ENCODE measurements at places on chromosomes 6 and 20.

DNA sequence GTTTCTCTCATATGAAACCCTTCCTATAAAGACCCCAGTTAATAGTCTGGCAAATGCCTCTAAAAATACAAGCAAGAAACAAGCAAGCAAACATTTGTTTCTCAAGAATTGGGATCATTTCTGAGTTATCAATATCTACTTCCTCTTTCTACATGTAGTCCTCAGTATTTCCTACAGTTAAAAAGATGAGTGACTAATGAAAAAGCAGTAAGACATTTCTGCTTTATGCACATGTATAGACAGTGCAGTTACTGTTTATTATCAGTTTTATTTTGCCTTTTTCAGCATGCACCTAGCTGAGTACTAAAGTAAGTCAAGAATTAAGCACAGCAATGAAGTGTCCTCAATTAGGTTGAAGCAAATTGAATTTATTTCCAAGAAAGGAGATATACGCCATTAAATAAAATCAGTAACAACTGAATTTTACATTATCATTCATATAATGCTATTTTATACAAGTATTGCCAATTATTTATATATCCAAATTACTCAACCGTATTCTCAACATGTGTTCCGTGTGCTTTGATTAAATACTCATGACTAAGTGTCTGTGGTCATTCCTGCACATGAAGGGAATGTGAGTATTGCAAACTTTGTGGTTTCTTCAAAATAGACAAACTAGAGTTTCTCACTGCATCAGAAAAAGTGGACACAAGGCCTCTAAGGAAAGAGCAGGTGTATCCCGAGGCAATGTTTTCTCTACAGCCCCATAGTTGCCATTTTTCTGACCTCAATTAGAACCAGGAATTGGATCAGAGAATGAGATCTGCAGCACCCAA, 159.3 kb upstream of the MARCKS start:
- DNase-seq = no peak

GRCh38 chr20:46650575-46651090, 626 bp downstream of the SLC13A3 start:
- DNase-seq = no peak

- no peak for DNase-seq
Observed at GRCh38 chr6:40669343-40669742, 82.2 kb upstream of the LRFN2 start.

DNA sequence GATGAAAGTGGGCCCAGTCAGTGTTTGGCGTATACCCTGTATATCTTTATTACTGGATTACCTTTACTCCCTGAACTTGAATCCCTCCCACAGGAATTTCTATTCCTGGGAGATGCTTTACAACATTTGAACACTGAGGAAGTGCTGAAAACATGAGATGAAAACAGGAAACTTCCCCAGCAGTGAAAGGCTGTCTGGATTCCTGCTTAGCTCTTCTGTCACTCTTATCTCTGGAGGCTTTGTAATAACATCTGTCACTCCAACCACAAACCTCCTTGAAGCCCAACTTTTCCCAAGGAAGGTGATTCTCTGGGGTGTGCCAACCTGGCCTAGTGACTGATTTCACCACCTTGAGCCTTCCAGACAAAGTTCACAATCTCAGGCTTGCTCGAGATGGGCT, 264.5 kb upstream of the BMP2 start:
- no peak for DNase-seq

- DNase-seq = no peak
Observed at GRCh38 chr6:147825848-147826247, 317.4 kb downstream of the SAMD5 start.

GRCh38 chr6:142374965-142375733, 73.3 kb downstream of the ADGRG6 start:
- no peak for DNase-seq

DNA sequence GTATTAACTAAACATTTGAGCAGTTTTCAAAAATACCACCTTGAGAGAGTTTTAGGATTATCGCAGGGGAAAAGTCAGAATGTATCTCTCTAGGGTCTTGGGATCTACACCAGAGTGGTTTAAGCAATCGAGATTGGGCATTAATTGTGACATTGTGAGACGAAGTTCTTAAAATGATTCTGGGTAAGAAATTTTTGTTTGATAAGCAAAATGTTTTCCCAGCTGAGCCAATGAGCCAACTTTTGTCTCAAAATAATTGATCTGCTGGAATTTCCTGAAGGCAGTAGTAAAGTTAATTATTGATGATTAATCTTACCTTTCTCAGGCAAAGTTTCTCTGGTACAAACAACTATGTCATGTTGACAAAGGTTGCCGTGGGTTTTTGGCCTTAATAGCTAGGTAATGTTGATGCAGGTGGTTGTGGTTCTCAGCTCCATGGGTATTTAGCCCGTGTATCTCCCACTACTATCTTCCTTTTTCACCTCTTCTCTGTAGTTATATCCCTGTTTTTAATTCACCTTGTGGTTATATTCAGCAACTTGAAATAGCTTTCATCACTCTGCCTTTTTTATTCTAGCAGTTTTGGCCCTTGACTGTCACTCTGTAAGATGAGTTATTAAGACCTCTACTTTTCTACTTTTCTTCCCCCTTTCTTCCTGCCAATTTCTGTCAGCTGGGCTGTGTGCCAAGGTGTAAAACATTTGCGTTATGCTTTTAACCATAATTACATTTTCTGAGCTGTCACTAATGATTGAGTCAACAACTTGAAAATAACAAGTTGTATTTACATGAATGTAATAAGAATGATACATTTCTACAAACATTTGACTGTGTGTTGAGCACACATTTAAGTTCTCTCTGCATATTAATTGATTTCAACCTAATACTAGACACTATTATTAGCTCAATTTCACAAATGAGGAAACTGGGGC, 368.3 kb upstream of the BTBD3 start:
- no peak for DNase-seq

DNA sequence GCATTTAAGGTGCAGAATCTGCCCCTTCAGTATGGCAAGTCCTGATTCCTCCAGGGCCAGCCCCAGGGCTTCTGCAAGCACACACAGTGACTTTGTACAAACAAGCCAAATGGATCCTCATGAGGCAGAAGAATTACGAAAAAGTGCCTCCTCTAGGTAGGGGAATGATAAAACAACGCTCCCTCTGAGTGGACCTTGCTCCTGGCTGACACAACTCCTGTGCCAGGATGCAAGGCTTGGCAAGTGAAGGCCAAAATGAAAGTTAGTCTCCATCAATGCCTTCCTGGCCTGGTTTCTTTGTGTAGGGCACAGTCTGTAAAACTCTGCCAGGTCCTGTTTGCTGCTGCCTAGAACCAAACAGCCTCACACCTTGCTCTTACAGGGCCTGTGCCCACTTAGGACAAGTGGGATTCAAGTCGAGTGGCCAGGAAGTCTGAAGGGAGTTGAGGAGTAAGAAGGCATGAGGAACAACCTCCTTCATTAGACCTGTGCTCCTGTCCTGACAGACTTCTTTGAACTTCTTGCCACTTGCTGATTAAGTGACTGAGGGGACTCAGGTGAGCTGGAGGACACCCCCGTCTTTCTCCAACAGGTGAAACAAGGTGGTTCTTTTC, 417.1 kb downstream of the CDC5L start:
- DNase-seq = no peak

DNA sequence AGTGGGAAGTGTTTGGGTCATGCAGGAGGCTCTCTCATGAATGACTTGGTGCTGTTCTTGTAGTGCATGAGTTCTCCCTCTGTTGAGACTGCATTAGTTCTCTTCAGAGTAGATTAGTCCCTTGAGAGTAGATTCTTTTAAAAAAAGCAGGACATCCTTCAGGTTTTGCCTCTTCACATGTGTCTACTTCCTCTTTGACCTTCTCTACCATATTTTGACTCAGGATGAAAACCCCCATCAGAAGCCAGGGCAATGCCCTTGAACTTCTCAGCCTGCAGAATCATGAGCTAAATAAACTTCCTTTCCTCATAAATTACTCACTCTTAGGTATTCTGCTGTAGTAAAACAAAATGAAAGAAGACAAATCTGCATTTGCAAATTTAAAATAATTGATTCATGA, 170.3 kb downstream of the CD109 start:
- no peak for DNase-seq

- no peak for DNase-seq
Observed at GRCh38 chr6:40280231-40280630, 306.9 kb downstream of the LRFN2 start.

- DNase-seq = no peak
Observed at GRCh38 chr6:16723826-16724225, 37.4 kb downstream of the ATXN1 start.

DNA sequence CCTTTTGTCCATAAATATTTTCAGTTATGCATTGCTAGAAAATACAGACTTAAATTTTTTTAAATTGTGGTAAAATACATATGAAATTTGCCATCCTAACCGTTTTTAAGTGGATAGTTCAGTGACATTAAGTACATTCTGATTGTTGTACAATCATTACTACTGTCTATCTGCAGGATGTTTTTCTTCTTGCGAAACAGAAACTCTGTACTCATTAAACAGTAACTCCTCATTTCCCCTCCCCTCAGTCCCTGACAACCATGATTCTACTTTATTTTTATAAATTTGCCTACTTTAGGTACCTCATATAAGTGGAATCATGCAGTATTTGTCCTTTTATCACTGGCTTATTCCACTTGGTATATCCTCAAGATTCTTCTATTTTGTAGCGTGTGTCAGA, 21.3 kb downstream of the TAF11 start:
- no peak for DNase-seq

DNA sequence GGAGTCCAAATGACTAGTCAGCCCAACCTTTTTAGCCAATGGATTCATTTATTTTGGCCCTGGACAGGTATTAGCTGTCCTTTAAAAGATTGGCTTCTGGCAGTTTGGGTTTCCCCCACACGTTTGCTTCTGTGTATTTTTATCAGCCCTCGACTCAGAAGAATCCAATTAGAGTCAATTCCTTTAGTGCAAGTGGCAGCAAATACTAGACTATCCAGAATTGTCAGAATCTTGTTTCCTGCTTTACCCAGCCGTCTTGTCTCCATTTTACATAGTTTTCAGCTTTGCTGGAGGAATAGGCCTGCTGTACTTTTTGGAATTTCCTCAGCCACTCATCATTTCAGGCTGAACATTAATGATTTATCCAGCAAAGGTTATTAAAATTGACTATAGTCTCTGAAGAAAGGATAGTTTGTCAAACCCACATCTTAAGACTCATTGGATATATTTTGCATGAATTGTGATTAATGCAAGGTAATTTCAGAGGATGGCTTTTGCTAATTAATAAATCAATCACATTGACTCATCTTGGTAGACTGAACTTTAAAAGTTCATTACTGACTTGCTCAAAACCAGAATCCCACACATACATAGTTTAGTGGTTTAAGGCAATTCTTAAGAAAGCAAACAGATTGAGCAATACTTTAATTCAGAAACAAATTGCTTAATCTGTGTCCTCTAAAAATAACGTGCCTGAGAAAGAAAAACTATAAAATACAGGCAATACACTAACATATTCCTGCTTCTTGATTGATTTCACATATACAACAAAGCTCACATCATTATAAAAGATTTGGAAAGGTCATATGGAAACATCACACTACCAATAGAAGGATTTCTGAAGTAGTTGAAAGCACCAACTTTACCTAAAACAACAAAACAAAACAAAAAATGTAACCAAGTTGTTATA, 62.9 kb upstream of the ZNF217 start:
- DNase-seq = no peak

GRCh38 chr20:5474646-5475550, 158.1 kb upstream of the PROKR2 start:
- no peak for DNase-seq

GRCh38 chr6:170454512-170455285, 98.4 kb downstream of the PSMB1 start:
- no peak for DNase-seq

DNA sequence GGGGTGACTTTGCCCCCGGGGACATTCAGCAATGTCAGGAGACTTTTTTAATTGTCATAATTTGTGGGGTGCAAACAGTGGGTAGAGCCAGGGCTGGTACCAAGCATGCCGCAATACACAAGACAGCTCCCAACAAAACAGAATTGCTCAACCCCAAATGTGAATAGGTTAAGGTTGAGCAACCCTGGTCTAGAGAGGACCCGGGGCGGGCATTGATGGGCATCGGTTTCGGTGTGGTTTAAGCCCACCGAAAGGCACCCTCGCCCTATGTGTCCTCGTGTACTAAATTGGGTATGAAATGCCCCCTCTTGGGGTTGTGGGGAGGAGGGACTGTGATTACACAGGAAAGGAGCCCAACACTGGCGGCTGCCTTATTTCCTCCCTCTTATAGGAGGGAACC, 36.0 kb downstream of the KIAA1755 start:
- DNase-seq = no peak

GRCh38 chr6:4130357-4130987, 4.9 kb downstream of the ECI2 start:
- DNase-seq = no peak

DNA sequence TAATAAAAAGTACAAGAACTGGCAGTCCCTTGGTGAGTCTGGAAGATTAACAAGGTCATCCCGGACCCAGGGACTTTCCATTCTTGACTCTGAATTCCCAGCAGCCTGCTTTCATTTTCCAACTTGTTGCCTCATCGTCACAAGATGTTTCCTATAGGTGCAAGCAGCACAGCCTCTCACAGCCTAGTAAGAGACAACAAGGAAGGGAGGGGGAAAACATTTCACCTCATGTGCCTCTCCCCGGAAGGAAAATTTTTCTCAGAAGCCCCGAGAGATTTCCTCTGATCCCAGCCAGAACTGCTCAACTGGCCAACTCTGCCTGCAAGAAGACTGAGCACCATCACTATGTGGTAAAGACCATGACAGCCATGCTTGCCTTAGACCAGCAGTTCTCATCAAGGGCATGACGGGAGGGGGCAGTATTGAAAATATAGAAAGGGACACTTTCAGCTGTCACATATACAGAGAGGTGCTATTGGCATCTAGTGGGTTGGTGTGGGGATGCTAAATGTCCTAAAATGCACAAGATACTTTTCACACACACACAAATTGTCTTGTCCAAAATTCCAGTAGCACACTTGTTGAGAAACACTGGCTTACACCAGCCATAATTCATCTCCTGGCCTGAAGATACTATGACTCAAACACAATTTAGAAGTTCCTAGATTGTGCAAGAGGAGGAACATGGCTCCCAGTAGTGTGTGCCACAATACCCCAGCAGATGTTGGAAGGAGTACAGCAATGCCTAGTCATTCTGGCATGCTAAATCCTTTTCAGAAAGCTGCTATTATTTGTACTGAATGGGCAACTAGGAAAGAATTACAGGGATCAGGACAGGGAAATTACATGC, 10.8 kb upstream of the WTAP start:
- DNase-seq = no peak

Data from activated CD4-positive, alpha-beta T cell treated with anti-CD3 and anti-CD28 coated beads, Interleukin-2, amount 50 U/mL, for 1 hour (primary cell).